Esophagus squamous epithelium (tissue), 5 donors: ENCODE measurements at places on chromosomes 6 and 20.

DNA sequence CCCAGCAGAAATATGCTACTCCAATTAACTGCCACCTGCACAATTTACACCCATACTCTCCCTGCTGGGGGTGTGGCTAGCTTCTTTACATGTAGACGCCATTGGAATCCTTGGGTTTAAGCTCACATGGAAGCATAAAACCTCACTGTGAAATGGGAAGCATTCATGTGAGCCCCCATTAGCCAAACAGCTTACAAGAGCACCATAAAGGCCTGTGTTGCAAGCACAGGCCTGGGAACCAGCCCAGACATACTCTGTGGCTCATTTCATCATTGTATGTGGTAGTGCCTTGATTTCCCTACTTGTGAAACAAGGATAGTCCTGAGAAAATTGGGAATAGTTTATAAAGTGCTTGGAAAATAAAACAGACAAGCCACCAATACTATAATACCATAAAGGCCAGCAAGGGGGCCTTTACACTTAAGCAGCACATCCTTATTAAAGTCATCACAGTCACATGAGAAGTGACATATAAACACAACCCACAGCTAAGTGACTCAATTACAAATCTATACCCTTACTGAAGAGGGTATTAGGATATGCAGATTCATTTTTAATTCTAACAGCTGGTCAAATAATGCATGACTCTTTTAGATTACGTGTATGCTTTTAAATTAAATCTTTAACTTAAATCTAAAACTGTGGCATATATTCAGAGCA is 6.8 kb downstream of the ADNP start:
- no peak for DNase-seq

DNA sequence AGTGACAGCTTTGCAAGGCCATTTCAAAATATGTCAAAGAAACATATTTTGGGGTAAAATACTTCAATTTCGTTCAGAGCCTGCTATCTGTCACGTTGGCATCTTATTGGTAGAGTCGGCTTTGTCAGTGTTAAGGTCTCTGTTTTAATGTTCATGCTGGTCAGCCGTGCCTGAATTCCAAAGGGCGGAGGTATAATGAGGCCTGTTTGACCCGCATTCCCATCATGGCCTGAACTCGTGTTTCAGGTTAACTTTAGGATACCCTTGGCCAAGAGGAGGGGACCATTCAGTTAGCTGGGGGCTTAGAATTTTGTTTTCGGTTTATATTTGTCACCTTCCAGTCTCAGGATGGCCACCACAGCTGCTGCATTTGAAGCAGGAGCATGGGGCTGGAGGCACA is 236.4 kb downstream of the NFATC2 start:
- DNase-seq = no peak

DNA sequence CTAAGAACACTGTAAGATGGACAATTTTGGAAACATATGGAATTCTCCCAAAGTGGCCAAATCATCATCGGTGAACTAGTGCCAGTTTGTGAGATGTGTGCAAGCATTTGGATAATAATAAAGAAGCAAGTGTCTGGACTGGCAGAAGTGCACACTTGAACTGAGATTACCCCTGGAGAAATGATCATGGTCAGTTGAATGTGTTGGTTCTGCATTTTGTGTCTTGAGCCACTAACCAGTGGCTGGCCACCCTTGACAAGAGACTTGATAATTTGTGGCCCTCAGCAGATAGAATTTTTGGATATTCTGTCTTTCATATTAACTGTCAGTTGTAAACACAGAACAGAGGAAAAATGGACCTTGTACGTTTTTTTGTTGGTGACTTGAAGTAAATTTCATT is 37.4 kb downstream of the CITED2 start:
- no peak for DNase-seq

- DNase-seq = no peak
These were observed 224.9 kb downstream of the FARS2 start for GRCh38 chr6:5486214-5486613.

- no peak for DNase-seq
These were observed 148.3 kb upstream of the POU3F2 start for GRCh38 chr6:98686008-98686601.

- DNase-seq = no peak
These were observed 166.1 kb upstream of the TNFAIP3 start for GRCh38 chr6:137700751-137701477.

DNA sequence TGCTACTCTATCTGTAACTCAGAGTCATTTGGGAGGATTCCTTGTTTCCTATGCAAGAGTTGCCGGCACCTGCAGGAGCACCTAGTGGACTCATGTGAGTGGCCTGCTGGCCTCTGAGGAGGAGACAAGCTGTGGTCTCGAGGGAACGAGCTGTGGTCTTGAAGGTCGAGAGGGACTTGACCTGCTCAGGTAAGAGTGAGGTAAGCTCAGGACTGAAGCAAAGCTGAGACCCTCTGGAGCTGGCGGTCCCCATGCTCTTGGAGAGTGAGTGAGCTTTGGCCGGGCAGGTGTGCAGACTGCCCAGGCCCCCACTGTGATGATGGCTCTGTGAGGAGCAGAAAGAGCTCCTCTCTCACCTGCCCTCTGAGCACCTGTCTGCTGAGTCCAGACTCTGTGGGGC is 214.3 kb downstream of the MYLK4 start:
- DNase-seq = no peak

DNA sequence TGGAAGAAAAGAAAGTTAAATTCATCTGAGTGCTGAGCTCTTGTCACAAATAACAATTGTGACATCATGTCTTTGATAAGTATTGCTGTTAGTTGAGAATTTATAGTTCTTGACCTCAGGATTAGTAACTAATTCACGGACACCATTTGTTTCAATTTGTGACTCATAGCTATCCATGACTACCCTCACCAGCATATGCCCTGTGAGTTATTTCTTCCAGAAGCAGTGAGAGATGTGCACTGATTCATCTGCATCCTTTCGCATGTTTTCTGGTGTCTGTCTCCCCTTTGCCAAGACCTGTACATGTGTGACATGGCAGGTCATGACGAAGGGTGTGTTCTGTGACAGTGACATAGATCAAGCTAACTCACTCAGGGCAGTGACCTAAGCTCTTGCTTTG is 86.9 kb downstream of the SOBP start:
- DNase-seq = no peak
